ENCODE measurements at places on chromosomes 12 and 14.

DNA sequence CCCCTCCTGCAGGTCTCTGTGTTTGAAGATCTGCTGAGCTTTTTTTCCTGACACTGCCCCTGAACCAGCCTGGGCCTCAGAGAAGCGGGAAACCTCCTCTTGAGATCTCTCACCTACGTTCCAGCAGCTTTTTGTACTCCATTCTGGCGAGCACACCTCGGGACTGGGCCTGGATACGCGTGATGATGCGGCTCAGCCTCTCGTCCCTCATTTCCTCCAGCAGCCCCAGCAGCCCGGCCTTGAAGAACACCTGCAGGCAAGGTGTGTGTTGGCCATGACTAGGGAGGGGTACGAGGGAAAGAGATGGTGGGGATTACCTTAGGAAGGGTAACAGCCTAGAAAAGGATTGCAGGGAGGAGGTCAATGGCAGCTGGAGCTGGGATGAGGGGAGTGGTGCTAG, 10.3 kb downstream of the MYH7 start:
- DNase-seq: no peak

GRCh38 chr12:32139064-32139421, 32.4 kb downstream of the BICD1 start:
- DNase-seq: no peak

GRCh38 chr12:92551853-92552397, 150.9 kb upstream of the PLEKHG7 start:
- DNase-seq: no peak

DNA sequence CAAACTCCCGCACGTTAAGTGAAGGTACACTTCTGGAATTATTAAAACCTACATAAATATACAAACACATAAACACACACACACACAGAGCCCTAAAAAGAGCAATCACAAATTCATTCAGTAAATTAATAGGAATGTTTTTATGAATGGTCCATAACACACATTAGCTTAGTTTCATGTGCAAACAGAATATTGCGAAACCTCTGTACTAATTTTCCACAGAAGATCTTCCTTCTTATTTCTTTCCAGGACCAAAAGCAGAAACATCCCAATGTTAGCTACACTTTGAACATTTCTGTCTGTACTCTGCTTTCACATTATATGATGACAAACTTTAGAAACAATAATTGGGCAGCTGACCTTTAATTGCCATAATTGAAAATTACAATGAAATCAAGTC, 101.6 kb downstream of the SOX5 start:
- DNase-seq: no peak

GRCh38 chr14:90518069-90518940, 121.5 kb downstream of the CALM1 start:
- no peak for DNase-seq

- DNase-seq: no peak
Measured at GRCh38 chr14:90341784-90342183, 10.0 kb upstream of the NRDE2 start.

Measured in stimulated activated CD8-positive, alpha-beta memory T cell treated with anti-CD3 and anti-CD28 coated beads, Interleukin-7, amount 100 ng/mL, for 4 hours (primary cell).